Bone marrow (tissue), 2 donors: ENCODE measurements at places on chromosomes 2 and 18.

DNA sequence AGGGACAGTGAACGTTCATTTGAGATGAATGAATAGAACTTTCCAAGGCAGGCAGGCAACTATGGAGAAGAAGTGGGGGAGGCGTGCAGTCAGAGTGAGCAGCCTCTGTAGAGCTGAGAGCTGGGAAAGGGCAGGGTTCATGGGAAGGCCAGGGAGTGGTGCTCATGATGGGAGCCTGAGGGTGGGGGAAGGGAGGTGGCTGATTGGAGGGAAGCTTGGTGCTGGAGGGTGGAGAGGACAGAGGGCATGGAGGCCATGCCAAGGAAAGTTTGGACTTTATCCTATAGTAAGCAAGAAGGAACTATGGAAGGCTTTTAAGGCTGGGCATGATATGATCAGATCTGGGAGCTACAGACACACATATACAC lies 47.6 kb upstream of the LGALSL start:
- no peak for DNase-seq

GRCh38 chr2:41329040-41329439 lies 718.8 kb upstream of the PKDCC start:
- no peak for DNase-seq

GRCh38 chr2:197950724-197951123 lies 146.3 kb downstream of the PLCL1 start:
- DNase-seq, result no peak

DNA sequence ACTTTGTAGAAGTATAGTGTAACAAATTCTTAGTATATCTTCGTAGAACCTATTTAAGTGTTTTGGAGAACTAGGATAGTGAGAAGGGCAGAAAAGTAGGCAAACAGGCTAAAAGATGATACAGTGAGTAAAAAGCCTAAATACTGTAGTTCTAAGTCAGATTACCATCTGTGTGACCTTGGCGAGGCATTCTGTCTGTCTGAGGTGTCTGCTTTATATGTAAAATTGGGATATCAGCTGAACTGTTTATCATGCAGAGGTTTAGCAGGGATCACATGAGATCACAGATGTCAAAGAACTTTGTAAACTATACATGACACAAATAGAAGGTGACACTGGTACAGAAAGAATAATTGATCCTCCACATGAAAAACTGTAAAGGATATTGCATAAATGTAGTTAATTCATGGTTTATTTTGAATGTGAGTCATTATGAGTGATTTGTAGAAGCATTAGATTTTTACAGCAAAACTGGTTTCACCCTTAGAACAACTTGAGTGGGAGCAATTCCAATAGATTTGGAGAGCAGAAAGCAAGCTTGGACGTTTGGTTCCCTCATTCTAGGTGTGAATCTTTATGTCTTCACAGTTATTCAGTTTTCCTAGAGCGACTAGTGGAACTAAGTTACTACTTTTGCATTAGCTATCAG lies 41.9 kb downstream of the TAF1B start:
- DNase-seq, result no peak

DNA sequence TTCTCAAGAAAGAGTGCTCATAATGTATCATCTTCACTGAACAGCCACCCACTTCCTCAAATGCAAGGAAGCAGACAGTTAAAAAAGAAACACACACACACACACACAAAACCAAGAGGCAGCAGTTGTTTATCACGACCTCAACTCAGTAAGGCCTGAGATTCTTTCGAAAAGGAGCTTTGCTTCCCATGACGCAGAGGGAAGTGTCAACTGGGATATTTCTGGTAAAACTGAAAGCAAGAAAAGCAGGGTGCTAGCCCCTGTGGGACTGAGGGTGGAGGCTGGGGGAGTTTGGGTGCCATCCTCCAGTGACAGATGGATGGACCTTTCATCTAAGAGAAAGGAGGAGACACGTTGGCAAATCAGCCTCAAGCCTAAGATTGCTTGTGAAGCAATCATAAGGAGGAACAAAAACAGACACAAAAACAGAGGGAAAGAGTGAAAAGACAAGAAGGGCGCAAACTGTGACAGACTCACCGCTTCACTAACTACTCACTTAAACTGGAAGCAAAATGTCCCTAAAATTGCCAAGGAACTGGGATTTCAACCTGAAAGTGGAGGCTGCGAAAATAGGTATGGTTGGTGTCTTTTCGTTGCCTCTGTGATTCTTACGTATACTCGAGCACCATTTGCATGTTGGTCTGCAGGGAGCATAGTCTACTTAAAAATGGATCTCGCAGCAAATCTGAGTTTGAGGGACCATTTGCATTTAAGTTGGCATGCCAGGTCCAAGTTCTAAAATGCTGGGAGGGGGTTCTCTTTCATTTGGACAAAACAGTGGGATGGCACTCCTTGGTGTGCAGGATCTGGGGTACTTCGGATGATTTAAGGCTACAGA lies at the start of gene ARHGAP25:
Gene ARHGAP25 (plus strand): TSS at position 124 of the 838 bp plus-strand sequence. CDS start 389 bp downstream, at position 513.
- DNase-seq, result no peak

DNA sequence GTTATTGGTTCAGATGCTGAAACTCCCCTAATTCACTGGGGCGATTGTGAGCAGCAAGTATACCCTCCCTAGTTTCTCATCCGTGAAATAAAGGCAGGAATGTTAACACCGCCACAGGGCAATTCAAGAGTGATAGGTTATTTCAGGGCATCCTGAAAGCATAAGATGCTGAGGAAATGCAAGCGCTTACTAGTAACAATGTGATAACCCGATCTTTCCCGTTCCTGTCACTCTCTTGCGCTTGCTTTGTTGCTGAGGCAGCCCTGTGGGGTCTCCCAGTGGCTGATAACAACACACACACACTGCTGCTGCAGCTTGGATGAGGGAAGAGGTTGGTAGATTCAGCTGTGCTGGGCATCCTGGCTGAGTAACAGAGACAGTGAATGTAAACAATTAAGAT lies 259.3 kb downstream of the AGPS start:
- no peak for DNase-seq

DNA sequence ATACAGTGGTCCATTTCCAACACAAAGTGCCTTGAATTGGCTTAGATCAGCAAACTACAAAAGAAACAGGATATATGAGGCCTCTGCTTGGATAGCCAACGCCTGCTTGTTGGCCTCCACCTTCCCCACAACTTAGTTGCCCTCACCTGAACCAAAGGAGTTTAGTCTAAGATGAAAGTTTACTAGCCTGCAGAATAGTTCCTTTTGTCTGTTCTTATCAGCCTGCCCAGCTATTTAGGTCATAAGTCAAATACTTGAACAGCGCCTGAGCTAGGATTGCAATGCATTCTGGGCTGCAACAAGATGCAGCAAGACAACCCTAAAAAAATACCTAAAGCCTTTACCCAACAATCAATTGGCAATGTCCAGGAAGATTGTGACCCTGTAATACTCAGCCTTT lies 13.1 kb upstream of the EPG5 start:
- no peak for DNase-seq

- DNase-seq, result no peak
Observed at GRCh38 chr2:2590141-2590540, 259.1 kb upstream of the MYT1L start.

- no peak for DNase-seq
Observed at GRCh38 chr2:233836359-233836758, 18.0 kb downstream of the HJURP start.

- DNase-seq, result no peak
Observed at GRCh38 chr18:13613591-13614501, 112.5 kb downstream of the FAM210A start.

- no peak for DNase-seq
Observed at GRCh38 chr2:15788830-15789229, 151.5 kb upstream of the MYCN start.

DNA sequence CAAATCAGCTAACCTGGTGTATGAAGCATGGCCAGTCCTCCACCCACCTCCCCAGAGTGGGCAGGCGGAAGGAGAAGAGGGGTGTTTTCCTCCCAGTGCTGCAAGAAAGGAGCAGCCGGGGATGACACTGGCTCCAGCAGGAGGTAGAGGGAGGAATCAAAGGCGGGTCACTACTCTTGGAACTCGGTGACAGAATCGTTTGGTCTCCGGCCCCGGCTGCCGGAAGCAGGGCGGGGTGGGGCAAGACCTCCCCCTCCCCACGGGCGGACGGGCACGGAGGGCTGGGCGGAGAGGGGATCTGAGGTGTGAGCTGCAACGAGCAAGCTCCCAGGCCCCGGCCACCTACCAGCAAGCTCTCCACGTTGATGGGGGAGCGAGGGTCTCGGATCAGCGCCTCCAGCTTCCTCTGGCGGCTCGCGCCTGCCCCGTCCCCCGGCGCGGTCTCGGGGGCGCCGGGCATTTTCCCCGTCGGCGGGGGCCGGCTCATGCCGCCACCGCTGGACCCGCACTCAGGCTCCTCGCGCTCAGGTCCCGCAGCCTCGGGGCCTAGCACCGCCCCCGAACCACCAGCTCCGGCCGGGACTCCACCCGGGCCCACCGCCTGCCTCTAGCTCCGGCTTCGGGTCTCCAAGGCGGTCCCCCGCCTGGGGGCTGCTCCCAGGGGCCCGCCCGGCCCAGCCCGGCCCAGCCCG lies 640 bp downstream of the ROCK2 start:
- peak; percentile 21 for DNase-seq

- no peak for DNase-seq
Observed at GRCh38 chr18:13112982-13113381, 105.6 kb upstream of the LDLRAD4 start.

- DNase-seq, result no peak
Observed at GRCh38 chr2:4628998-4629501, 925.7 kb downstream of the DCDC2C start.

GRCh38 chr2:102796337-102796736 lies 34.5 kb downstream of the TMEM182 start:
- DNase-seq, result no peak

- DNase-seq, result no peak
Observed at GRCh38 chr2:232925153-232925820, 55.2 kb downstream of the SNORC start.

DNA sequence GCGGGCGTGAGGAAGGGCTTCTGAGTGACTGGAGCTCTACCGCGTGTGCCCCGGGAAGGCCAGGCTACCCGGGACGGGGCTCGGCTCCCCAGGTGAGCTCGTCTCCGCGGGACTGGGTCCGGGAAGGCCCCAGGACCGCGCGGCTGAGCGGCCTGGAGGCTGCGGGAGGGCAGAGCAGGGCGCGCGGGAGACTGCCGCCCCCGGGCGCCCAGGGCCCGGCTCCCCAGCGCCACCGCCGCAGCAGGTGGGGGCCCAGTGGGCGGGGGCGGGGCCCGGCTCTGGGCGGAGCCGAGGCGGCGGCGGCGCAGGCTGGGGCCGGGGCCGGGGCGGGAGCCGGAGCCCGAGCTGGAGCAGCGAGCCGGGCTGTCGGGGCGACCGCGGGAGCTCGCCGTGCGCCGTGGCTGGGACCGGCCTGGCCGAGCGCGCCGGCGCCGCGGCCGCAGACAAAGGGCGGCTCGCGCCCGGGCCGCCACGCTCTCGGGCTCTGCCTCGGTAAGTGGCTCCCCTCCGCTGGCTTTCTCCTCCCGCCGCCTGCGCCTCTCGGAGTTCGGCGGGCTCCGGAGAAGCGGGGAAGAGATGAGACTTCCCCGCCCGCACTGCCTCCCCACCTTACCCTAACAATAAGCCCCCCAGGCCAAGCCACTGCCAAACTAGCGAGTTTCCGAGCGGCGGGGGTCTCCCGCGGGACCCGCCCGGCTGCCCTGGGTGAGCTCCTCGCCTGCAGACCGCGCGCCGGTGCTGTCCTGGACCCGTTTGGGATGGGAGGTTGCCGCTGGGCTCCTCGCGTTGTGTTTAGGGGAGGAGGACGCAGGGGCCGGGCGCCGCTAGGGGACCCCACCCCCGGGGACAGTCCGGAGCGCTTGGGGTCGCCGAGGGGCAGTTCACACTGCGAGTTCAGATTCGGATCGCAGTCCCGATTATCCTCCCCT lies at the start of gene MAPK4:
Gene MAPK4 (plus strand): TSS at position 336 of the 929 bp plus-strand sequence. CDS start 103,872 bp downstream, outside the sequence.
- DNase-seq, result no peak

DNA sequence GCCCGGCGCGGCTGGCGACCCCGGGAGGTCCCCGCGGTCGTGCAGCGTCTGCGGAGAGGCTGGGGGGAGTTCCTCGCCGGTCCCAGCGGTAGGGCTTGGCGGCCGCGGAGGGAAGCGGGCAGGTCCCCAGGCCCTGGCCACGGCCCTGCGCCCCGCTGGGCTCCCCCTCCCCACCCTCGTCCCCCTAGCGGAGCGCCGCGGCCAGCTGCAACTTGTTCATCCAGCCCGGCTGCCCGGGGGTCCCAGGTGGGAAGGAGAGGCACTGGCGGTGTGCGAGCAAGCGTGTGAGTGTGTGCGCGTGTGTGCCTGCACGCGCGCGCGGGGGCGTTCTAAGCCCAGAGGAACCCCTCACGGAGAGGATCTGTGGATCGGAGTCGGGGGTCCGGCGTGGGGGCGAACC lies 1.3 kb downstream of the PTPRM start:
- peak; percentile 47 for DNase-seq

DNA sequence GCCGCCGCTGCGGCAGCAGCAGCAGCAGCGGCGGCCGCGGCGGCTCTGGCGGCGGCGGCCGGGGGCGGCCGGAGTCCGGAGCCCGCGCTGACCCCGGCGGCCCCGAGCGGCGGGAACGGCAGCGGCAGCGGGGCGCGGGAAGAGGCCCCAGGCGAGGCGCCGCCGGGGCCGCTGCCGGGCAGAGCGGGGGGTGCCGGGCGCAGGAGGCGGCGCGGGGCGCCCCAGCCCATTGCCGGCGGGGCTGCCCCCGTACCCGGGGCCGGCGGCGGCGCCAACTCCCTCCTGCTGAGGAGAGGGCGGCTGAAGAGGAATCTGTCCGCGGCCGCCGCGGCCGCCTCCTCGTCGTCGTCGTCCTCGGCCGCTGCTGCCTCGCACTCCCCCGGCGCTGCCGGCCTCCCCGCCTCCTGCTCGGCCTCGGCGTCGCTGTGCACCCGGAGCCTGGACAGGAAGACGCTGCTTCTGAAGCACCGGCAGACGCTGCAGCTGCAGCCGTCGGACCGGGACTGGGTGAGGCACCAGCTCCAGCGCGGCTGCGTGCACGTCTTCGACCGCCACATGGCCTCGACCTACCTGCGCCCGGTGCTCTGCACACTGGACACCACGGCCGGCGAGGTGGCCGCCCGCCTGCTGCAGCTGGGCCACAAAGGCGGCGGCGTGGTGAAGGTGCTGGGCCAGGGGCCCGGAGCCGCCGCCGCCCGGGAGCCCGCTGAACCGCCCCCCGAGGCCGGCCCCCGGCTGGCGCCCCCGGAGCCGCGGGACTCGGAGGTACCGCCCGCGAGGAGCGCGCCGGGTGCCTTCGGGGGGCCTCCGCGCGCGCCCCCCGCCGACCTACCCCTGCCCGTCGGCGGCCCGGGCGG lies 646 bp downstream of the PHLPP1 start:
- DNase-seq, result peak; percentile 30

- no peak for DNase-seq
Observed at GRCh38 chr2:42421601-42422239, 60.7 kb upstream of the COX7A2L start.

GRCh38 chr2:205582366-205582765 lies 99.9 kb upstream of the NRP2 start:
- DNase-seq, result no peak

- no peak for DNase-seq
Observed at GRCh38 chr2:120546048-120546864, 189.4 kb upstream of the GLI2 start.

DNA sequence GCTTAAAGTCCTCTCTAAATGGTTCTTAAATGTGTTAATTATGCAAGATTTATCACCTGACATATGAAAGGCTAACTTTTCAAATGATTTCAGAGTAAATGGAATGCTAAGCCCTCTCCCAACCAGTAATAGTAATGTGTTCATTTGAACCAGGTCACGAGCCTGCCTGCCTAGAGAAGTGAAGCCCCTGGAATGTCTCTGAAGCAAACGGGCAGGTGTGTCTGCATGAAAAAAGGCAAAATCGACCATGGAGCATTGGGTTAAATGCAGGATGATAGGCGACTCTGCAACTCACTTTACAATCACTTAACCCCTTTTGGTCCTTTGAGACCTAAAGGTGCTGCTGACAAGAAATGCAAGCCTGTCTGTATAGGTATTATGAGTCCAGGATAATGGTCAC lies 798.4 kb upstream of the ACVR2A start:
- DNase-seq, result no peak
